ENCODE measurements at places on chromosomes 1 and 21. TPM values are rescaled to one million over a fixed set of nuclear protein-coding genes. Genes with fewer than 3 reads are reported as not detected.

DNA sequence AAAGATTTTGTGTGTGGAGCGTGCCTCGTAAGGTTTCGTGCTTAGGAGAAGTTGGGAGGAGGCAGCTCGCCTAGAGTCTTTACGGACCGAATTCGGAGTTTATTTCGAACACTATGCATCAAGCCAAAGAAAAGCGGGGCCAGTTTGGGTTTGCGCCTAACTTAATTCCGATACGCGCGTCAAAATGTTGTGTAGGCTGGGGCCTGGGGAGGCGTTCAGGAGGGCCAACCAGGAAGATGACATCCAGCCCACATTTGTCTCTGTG, 6.4 kb downstream of the FOXD2 start:
- no peak for ATAC-seq

DNA sequence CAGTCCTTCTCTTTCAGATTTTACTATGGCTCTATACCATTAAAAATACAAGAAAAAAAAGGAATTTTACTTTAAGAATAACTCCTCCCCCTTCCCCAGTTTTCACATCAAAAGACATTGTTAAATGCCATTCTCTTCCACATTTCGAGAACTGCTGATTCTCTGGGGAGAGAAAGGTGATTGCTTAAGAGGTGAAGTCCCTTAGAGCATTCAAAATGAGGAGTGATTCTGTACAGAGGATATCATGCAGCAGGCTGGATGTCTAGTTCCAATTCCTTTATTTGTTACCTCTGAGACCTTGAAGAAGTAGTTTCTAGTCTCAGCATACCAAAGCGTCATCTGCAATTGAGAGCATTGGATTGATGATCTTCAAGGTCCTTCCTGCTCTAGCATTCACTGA, 46.9 kb downstream of the FMO3 start:
- ATAC-seq, result no peak

GRCh38 chr1:228141226-228142044, 1.4 kb downstream of the GUK1 start:
- no peak for ATAC-seq

GRCh38 chr1:228777236-228777635, 42.0 kb downstream of the RHOU start:
- ATAC-seq, result no peak

- peak; percentile 79 for ATAC-seq
These were observed 61.8 kb downstream of the ITPKB start for GRCh38 chr1:226677027-226678020.

Gene COL6A2
- 720 TPM for total RNA-seq

Gene PBX1
- total RNA-seq, result 140 TPM

Gene LCA5L
- total RNA-seq, result 1.3 TPM

Gene KIF17
- 11.6 TPM for total RNA-seq
